ENCODE measurements at places on chromosomes 12 and 14. TPM values are rescaled to one million over a fixed set of nuclear protein-coding genes. Genes with fewer than 3 reads are reported as not detected.
A peak's percentile ranks its signal among the peaks of the same experiment; 100 is the strongest.

Gene LMO3
- total RNA-seq, result 39.4 TPM

Gene WASHC4
- total RNA-seq, result 50.1 TPM

GRCh38 chr14:28116716-28117115, 649.9 kb upstream of the FOXG1 start:
- H3K36me3 ChIP-seq, result no peaks in the 10 kb centered on the region
- no peak overlapping the region for H3K4me3 ChIP-seq
- no peak for DNase-seq
- no peak overlapping the region for H3K27ac ChIP-seq
- H3K4me1 ChIP-seq, result peaks cover 23% of the 10 kb centered on the region

- no peak overlapping the region for H3K4me3 ChIP-seq
- peak overlapping the region; percentile 37 for H3K27ac ChIP-seq
- H3K27me3 ChIP-seq, result peaks cover 13% of the 10 kb centered on the region
- H3K36me3 ChIP-seq, result no peaks in the 10 kb centered on the region
Measured at GRCh38 chr14:76930549-76930948, 98.0 kb downstream of the IRF2BPL start.

DNA sequence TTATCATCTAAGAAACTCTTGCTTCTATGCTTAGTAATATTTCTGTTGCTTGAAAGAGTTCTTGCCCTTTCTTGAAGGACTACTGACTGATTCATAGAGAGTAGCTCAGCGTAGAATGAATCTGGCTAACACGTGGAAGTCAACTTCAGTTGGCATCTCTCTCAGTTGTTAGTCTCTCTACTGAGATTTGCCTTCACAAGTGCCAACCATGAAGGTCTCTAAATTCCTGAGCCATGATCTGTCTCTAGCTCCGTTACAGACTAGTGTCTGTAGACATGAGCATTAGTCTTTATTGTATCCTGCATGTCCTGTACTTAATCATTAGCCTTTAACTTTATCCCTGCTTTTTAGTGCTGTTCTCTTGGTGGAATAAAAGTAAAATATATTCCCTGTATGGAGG, 19.1 kb upstream of the ALX1 start:
- H3K4me1 ChIP-seq, result no peaks in the 10 kb centered on the region
- H3K27me3 ChIP-seq, result no peaks in the 10 kb centered on the region
- no peak overlapping the region for H3K27ac ChIP-seq

DNA sequence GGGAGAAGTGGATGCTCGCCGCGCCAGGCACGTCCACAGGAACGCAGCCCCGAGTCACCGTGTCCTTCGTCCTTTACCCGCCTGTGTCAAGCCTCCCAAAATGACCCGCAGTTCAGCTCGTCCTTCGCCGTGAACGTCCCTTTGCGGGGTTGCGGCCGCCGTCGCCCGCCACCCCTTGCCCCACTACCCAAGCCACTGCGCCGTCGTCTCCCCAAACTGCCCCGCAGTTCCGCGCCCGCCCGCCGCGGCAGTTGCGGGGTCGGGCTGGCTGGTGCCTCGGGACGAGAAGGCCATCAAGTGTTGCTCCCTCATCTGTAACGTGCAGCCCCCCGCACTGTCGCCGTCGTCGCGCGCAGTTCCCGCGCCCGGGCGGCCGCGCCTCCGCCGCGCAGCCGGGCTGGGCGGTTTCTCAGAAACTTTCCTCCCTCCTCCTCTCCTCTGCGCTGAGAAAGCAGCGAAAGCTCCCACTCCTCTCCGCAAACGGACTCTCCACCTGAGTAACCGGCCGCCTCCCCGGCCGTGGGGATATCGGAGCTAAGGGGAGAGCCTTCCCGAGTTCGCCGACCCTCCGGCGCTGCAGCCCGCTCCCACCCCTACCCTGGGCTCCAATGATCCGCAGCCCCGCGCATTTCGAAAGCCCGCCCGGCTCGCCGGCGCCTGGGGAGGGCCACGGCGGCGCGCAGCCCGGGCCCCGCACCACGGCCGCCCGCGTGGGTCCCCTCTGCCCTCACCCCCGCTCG, 6.7 kb downstream of the CDKN1B start:
- H3K27ac ChIP-seq, result peak overlapping the region; percentile 88
- peaks cover 17% of the 10 kb centered on the region for H3K27me3 ChIP-seq
- DNase-seq, result peak; percentile 44
- H3K4me1 ChIP-seq, result peaks cover 21% of the 10 kb centered on the region

GRCh38 chr14:25942090-25942489, 655.7 kb downstream of the NOVA1 start:
- no peak overlapping the region for H3K4me3 ChIP-seq
- no peak for DNase-seq
- H3K36me3 ChIP-seq, result no peaks in the 10 kb centered on the region
- no peaks in the 10 kb centered on the region for H3K27me3 ChIP-seq

DNA sequence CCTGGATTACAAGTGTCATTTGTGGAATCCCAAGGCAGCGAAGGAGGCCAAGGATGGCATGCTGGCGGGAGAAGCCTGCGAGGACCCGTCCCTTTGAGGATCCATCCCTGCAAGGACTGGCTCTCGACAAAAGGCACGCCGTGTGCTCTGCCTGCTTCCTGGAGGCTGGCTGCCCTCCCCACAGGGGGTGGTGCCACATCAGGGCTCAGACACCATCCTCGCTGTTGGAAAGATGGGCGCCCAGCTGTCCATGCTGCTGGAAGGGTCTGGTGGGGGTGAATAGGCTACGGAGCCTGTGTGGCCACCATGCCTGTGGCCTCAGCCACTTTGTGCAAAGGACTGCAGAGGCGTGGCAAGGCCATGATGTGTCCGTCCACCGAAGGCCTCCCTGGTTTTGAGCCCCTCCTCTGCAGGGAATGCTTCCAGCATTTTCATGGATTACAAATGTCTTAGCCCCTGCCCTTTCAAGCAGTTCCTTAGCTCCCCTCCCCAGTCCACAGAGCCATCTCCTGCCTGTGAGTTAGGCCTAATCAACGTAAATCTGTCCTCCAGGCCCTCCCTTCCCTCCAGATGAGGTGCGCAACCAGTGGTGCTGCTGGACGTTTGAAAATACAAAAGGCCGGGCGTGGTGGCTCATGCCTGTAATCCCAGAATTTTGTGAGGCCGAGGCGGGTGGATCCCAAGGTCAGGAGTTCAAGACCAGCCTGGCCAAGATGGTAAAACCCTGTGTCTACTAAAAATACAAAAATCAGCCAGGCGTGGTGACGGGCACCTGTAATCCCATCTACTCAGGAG, 22.1 kb downstream of the ZBTB42 start:
- no peaks in the 10 kb centered on the region for H3K36me3 ChIP-seq
- H3K4me1 ChIP-seq, result peaks cover 12% of the 10 kb centered on the region
- no peak overlapping the region for H3K4me3 ChIP-seq
- peaks cover 24% of the 10 kb centered on the region for H3K27me3 ChIP-seq
- DNase-seq, result no peak

DNA sequence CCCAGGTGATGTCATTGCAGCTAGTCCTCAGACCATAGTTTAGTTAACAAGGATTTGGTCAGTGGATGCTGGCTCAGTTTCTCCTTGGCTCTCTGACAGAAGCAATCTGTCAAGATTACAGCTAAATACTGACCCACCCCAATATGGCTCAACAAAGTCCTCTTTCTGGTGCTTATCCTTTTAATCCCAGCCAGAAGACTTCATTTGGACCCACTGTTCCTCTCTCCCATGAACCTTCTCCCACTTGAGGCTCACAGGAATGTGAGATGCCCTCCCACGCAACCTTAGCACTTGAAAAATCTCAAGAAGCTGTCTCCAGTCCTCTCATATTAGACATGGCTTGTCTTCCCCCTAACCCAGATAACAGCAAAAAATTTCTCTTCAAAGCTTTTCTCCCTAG, 47.7 kb downstream of the C12orf50 start:
- H3K36me3 ChIP-seq, result no peaks in the 10 kb centered on the region
- no peak for DNase-seq
- H3K4me1 ChIP-seq, result no peaks in the 10 kb centered on the region
- peaks cover 3% of the 10 kb centered on the region for H3K27me3 ChIP-seq

DNA sequence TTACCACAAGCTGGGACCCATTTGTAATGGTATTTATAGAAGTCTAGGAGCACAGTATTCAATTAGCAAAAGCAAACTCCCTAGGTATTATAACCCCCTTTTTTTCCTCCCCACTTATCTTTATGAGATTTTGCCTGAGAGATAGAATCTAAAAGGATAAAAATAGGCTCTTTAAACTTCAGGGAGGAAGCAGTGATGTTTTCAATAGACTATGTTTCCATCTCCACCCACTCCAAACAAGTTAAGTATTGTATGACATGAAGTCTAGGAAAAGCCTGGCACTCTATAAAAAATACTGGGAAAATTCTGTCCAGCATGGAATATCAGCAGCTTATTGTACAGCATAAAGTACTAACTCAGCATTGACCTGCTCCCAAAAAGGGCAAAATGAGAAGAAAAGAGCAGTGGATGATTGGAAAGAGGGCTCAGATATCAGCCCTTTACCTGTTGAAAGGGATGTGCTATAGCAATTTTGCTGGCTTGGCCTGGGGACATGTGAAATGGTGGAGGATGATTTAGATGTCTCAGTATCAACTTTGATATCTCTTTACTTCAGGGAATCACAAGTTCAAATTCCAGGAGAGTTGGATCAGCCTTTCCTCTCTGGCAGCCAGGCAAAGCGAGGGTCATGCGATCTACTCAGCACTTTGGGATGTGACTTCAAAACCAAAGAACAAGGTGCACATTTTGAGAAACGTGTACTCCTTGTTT, 72.4 kb downstream of the IGF1 start:
- no peaks in the 10 kb centered on the region for H3K4me1 ChIP-seq
- H3K36me3 ChIP-seq, result no peaks in the 10 kb centered on the region
- peaks cover 48% of the 10 kb centered on the region for H3K27me3 ChIP-seq

GRCh38 chr12:26046906-26047305, 77.9 kb downstream of the BHLHE41 start:
- no peak for DNase-seq
- H3K4me1 ChIP-seq, result peaks cover 15% of the 10 kb centered on the region
- no peaks in the 10 kb centered on the region for H3K36me3 ChIP-seq
- no peaks in the 10 kb centered on the region for H3K27me3 ChIP-seq

GRCh38 chr12:121718653-121719239, 6.2 kb downstream of the TMEM120B start:
- H3K36me3 ChIP-seq, result peaks cover 4% of the 10 kb centered on the region
- peaks cover 2% of the 10 kb centered on the region for H3K4me1 ChIP-seq
- H3K27ac ChIP-seq, result no peak overlapping the region
- no peak overlapping the region for H3K4me3 ChIP-seq
- no peak for DNase-seq

DNA sequence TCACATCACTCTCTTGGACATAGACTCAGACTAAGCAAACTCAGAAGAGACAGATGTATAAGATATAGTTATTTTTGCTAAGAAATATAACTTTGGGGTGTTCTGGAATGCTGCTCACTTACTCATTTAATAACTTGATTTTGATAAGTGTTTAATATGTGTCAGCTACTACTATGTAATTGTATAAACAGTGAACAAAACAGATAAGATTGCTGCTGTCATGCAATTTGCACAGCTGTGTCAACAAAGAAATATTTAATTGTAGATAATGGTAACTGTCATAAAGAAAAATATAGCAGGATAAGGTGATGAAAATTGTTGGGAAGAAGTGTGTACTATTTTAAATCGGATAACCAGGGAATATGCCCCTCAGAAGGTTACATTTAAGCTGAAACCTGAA, 84.1 kb upstream of the ZDHHC17 start:
- no peaks in the 10 kb centered on the region for H3K36me3 ChIP-seq
- no peaks in the 10 kb centered on the region for H3K4me1 ChIP-seq
- no peak overlapping the region for H3K4me3 ChIP-seq

DNA sequence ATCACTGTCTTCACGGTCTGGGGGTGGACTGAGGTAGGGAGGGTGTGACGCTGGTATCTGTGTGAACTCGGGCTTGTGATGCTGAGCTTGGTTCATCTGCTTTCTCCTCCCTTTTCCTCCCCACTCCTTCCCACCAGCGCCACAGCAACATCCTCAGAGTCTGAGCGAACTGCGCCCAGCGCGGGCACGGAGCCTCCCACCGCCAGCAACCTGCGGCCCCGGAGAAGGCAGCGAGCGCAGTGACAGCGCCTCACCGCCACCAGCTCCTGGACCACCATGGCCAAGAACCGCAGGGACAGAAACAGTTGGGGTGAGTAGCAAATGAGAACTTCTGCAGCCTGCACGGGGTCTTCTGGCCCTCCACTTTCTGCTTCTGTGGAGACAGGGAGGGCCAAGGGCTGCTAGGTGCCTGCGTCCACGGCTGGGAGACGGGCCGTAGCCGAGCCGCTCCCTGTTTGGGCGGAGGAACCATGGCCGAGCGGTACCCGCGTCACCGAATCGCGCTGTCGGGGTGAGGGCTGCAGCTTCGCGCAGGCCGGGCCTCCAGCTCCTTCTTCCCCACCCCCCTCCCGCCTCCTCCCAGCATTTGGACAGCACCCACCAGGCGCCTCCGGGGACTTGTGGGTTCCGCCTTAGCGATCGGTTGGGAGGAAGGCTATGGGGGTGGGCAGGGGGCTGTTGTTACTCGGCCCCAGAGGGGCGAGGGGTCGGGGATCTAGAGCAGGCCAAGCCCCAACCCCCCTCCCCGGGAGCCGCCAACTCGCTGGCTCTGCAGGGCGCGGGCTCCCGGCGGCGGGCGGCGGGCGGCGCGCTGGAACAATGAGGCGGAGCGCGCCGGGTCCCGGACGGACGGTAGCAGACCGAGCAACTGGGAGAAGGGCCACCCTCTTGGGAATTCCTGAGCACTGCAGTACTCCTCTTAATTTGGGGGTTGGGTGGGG, at the start of gene ATL1:
Gene ATL1 (plus strand): TSS at position 156 of the 941 bp plus-strand sequence. CDS start 121 bp downstream, at position 277.
- peaks cover 64% of the 10 kb centered on the region for H3K27me3 ChIP-seq
- peaks cover 9% of the 10 kb centered on the region for H3K4me1 ChIP-seq
- peak within 1 kb of the TSS; percentile 94 for H3K27ac ChIP-seq
- H3K4me3 ChIP-seq, result peak within 1 kb of the TSS; percentile 89
- DNase-seq, result peak; percentile 64

DNA sequence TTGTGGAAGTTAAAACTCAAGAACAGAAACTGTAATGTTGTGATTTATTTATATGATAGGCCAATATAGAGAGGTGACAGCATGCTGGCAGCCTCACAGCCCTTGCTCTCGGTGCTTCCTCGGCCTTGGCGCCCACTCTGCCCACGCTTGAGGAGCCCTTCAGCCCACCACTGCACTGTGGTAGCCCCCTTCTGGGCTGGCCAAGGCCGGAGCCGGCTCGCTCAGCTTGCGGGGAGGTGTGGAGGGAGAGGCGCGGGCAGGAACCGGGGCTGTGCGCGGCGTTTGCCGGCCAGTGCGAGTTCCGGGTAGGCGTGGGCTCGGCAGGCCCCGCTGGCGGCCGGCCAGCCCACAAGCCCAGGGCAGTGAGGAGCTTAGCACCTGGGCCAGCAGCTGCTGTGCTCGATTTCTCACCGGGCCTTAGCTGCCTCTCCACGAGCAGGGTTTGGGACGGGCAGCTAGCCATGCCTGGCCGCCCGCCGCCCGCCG, 65.8 kb upstream of the SLC8A3 start:
- peaks cover 7% of the 10 kb centered on the region for H3K4me1 ChIP-seq
- H3K36me3 ChIP-seq, result no peaks in the 10 kb centered on the region
- peak; percentile 34 for DNase-seq
- H3K27ac ChIP-seq, result peak overlapping the region; percentile 71
